Choroid plexus epithelial cell (primary cell): ENCODE measurements at places on chromosomes 6 and 20.

DNA sequence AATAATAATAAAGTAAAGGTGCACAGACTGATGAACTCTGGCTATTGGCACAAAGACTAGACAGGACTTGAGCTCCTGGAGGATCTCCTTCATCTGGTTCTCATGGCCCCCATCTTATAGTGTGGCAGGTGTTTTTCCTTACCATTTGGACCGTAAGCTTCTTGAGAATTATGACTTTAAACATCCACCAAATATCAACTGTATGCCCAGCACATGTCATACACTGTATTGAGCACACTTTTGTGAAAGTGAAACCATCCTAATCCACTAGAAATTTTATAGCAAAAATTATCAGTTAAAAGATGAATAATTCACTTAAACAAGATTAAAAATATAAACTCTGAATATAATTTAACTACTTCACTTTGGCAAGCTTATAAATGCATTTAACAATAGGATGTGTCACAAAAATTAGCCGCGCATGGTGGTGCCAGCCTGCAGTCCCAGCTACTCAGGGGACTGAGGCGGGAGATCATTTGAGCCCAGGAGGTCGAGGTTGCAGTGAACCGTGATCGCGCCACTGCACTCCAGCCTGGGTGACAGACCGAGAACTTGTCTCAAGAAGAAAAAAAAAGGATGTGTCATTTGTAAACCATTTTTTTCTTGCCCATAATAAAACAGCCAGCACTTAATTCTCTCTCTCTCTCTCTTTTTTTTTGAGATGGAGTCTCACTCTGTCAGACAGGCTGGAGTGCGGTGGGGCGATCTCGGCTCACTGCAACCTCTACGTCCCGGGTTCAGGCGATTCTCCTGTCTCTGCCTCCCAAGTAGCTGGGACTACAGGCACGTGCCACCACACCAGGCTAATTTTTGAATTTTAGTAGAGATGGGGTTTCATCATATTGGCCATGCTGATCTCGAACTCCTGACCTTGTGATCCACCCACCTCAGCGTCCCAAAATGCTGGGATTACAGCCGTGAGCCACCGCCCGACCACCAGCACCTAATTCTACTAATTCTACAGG, 9.1 kb downstream of the HIVEP2 start:
- no peak for DNase-seq

DNA sequence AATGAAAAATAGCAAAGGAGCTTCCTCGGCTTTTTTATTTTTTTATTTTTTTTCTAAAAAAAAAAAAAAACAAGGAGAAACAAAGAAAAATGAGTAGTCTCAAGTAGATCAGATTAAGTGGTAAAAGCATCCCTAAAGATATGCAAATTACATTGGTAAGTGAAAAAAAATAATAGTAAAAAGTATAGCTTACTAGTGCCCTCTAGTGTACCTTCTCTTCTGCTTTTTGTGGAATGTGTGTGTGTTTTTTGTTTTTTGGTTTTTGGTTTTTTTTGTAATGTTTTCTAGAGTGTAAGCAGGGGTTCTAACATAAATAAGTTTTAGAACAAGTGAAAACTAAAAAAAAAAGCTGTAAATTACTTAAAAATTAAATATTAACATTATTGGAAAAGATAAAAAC, 1062.0 kb downstream of the HACE1 start:
- peak; percentile 10 for DNase-seq

- DNase-seq, result peak; percentile 13
Observed at GRCh38 chr20:56032251-56032650, 26.9 kb upstream of the CBLN4 start.

- DNase-seq, result peak; percentile 85
Observed at GRCh38 chr6:157110607-157111006, 212.7 kb downstream of the TMEM242 start.

DNA sequence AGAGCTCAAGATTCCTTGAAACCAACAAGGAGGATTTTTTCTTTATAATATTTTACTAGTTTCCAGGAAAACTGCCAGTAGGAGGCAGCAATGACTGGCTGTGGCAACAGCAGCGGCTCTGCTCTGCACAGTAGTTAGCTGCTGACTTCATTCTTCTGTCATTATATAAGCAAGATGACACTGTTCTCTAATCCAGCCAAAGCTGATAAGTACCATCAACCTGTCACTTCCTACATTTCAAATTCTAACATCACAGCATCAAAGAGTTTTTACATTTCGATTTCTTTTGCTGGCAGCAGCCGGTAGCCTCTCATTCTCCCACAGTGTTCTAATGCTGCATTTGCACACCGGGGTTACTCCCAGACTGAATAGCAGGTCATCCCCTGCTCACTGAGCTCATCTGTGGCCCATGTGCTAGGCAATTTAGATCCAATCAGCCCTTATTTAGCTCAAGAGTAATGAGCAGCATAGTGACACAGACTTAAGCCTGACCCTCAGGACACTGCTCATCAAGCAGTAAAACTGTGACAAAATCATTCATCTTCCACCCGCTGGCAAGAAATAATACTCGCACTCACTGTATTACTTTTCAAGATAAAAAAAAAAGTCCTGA, 67.8 kb downstream of the MMS22L start:
- peak; percentile 84 for DNase-seq

DNA sequence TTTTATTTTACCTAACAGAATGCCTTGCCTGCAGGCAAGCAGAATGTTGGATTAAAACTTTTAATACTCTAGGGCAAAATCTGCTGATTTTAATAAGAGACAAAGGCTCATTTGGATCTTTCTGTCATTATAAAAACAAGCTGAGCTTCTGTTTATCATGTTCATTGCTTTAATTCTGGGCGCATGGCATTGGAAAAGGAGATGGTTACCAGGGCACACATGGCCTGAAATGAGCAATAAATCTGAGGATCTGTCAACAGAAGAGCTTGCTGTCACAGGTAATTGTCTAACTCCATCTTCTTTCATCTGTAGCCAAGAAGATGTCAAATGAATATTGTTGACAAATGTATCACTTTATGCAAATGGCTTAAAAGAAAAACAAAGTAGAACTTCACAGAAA, 439.6 kb downstream of the DOK5 start:
- no peak for DNase-seq

- no peak for DNase-seq
Observed at GRCh38 chr6:155779456-155779855, 323.8 kb upstream of the NOX3 start.

GRCh38 chr6:163347021-163347446, 67.5 kb upstream of the QKI start:
- DNase-seq, result no peak

- DNase-seq, result no peak
Observed at GRCh38 chr6:106789428-106790148, 160.2 kb downstream of the QRSL1 start.

DNA sequence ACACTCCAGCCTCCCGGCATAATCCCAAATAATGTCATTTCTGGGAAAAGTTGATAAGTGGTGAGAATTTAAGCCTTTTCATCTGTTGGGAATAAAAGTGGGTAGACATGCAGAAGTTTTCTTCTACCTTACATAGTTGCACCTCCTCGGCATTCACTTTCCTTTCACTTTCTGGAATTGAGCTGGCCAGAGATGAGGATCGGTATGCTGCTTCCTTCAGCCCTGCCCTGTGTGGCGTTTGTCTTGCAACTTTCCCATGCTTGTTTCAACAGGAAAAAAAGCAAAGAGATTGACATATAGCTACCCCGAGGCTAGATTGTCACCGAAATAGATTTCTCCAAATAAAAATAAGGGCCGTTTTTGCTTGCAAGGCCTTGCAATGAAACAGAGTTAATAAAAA, 65.8 kb upstream of the JAG1 start:
- DNase-seq, result peak; percentile 45

GRCh38 chr6:31359581-31359980, 2.6 kb upstream of the HLA-B start:
- no peak for DNase-seq

GRCh38 chr6:1701668-1702353, 92.1 kb downstream of the FOXC1 start:
- peak; percentile 66 for DNase-seq

- peak; percentile 24 for DNase-seq
Observed at GRCh38 chr20:36773107-36773596, 411 bp downstream of the DSN1 start.

- peak; percentile 64 for DNase-seq
Observed at GRCh38 chr6:33860706-33861474, 57.1 kb upstream of the MLN start.

- peak; percentile 75 for DNase-seq
Observed at GRCh38 chr6:149334682-149335160, 17.2 kb downstream of the TAB2 start.

GRCh38 chr6:152595499-152595898, 41.7 kb downstream of the SYNE1 start:
- peak; percentile 38 for DNase-seq

GRCh38 chr6:135537741-135538301, 40.3 kb upstream of the AHI1 start:
- peak; percentile 84 for DNase-seq

DNA sequence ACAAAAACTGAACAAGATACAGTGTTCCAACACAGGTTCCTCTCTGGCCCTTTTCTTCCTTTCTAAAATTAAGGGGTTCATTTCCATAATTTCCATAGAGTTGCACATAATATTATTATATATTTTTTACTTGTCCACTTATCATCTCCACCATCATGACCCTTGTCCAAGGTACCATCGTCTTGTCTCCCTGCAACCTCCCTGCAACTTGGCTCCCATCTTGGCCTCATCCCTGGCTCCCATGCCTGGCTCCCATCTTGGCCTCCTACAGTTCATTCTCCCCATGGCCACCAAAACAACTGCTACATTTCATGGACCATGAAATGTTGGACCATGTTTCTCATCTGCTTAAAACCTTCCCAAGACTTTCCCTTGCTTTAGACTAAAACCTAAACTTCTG, 3.1 kb upstream of the KCNB1 start:
- no peak for DNase-seq

DNA sequence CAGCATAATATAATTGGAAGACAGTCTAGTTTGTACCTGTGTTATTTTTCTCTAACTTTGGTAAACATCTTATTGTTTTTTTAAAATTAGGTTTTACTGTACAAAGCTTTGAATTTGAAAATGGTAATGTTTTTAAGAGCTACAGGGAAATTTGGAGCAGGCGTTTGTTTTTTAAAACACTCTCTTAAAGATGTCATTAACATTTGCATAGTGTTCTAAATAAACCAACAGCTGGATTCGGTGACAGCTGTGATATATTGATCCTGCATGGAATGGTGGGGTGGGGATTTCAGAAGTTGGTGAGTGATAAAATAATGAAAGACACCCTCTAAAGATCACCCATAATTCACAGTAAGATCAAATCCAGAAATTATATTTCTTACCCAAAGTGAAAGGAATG, 97.9 kb upstream of the PRL start:
- no peak for DNase-seq

GRCh38 chr20:35607003-35607735, 8.5 kb upstream of the SPAG4 start:
- DNase-seq, result no peak

- DNase-seq, result peak; percentile 30
Observed at GRCh38 chr20:57953638-57954037, 243.8 kb upstream of the PMEPA1 start.

DNA sequence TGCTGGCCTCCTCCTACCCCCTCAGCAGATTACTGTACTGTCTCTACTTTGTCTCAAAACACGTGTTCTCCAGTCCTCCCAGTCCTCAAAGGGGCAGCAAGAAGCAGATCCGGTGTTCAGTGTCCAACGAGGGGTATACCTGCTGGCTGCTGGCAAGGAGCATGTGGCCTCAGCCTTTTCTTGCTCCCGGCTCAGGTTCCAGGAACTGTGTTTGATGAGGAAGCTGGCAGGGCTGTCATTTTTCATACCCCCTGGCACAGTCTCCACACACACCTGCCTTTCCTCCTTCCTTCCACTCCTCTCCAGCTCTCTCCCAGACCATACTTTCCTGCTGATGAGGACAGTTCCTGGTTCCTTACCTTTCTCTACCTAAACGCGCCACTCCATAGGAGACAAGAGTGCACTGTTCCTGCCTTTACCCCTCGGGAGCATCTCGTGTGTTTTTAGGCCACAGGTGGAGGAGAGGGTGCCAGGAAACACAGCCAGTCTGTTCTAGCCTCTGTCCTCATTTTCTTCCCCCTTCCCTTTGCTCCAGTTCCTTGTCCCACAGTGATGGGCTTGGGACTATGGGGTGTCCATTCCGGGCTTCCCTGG, 77.2 kb downstream of the SSR1 start:
- no peak for DNase-seq

DNA sequence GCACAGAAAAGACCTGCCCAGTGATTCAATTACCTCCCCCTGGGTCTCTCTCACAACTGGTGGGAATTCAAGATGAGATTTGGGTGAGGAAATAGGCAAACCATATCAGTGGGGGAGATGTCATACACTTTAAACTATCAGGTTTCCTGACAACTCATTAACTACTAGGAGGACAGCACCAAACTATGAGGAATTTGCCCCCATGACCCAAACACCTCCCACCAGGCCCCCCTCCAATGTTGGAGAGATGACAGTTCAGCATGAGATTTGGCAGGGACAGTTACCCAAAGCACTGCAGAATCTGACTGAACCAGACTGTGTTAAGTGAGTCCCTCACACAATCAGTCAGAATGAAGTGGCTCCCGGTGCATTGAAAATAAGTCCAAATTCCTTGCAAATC, 148.0 kb downstream of the TTLL2 start:
- DNase-seq, result no peak

DNA sequence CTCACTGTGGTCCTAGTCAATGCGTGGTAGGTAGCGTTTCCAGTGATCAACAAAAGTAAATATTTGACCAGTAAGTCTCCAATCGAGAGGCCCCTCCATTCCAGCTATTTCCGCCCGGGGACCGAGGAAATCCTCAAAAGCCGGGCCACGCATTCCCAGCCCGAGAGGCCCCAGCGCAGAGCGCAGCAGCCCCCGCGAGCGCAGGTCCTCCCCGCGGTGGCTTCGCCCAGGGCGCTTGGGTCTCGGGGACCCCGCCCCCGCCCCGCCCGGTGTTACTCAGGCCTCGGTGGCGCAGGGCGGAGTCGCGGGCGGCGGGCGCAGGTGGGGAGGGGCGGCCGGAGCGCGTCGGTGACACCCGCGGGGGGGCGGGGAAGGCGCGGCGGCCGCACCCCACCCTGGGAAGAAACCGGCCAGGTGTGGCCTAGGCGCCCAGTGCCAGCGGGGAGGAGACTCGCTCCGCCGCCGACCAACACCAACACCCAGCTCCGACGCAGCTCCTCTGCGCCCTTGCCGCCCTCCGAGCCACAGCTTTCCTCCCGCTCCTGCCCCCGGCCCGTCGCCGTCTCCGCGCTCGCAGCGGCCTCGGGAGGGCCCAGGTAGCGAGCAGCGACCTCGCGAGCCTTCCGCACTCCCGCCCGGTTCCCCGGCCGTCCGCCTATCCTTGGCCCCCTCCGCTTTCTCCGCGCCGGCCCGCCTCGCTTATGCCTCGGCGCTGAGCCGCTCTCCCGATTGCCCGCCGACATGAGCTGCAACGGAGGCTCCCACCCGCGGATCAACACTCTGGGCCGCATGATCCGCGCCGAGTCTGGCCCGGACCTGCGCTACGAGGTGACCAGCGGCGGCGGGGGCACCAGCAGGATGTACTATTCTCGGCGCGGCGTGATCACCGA, at the start of gene DSP:
Gene DSP, plus strand, starts transcription at position 497 of the 890 bp plus-strand sequence. Its CDS starts 245 bp downstream, at position 742.
- DNase-seq, result peak; percentile 32

- no peak for DNase-seq
Observed at GRCh38 chr6:143505111-143505510, 6.4 kb downstream of the FUCA2 start.

DNA sequence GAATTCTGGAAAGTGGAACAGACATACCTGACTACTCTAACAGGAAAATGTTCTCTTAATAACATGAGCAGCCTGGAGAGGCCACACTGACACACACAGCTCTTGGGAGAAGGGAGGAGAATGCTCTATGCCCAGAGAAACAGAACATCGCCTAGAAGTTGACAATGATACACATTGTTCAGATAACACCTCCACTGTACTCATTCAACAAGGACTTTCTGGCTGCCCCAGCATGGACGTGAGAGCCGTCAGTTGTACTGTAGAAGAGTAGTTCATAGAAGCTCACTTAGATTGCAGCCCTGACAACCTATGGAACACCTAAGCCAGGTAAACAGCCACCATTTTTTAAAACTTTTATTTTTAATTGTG, 28.9 kb downstream of the BMP7 start:
- DNase-seq, result no peak
